ENCODE measurements at places on chromosomes 11 and 22.

DNA sequence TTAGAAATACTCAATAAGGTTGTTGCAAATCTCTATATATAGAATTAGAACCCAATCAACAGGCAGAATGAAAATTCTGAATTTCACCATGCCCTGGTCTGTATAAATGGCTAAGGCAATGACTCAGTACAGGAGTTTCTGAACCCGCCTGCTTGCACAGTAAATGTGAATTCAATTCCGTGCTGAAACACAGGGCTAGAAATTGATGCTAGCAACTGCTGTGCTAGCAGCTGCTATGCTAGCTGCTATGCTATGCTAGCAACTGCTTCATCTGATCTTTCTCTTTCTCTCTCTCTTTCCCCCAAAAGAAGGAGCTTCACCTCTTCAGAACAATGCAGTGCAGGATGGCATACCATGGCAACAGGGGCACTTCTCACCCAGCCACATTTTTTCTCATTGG lies 9.7 kb upstream of the OR52J3 start:
- DNase-seq, result no peak

DNA sequence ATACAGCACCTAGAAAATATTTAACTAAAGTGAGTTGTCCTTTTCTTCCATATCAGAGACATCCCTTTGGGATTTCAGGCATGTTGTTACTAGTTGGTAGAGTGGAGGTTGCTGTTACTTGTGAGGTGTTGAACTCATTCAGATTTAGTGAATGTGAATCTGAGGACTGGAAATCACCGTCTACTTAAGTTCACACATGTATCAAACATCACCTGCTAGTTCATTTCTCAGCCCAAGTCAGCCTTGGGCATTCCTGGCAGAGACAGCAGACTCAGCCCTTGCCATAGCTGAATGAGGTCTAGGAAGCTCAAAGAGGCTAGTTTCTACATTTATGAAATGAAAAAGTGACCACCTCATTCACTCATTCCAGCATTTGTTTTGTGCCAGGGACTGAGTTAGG lies 9.7 kb downstream of the KDELR3 start:
- no peak for DNase-seq

GRCh38 chr11:79039122-79039521 lies 401.7 kb downstream of the TENM4 start:
- no peak for DNase-seq

DNA sequence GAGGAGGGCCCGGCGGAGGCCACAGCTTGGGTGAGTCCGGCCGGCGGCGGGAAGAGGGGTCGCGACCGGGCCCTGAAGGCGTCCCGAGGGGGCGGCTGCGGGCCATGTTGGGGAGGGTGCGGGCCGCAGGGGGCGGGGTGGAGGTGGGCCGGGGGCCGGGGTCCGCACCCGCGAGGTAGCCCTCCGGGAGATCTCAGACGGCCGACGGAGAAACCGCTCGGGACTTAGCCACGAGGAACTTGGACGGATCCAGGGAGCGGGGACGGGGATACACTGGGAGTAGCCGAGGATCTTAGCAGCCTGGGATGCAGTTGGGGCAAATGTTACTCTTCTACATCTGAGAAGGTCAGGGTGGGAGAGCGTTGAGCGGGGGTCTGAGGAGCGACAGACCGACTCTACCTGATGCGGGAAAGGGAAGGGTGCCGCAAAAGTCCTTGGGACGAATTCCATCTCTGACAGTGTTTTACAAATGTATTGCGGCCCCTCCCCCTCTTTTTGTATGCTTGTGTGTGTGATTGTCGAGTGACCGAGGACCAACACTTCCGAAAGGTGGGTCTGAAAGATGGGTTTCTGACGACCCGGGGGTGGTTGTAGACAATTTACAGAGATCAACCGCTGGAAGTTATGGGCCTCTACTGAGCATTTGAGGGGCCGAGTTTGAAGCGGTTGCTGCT lies 658 bp downstream of the STIP1 start:
- no peak for DNase-seq

DNA sequence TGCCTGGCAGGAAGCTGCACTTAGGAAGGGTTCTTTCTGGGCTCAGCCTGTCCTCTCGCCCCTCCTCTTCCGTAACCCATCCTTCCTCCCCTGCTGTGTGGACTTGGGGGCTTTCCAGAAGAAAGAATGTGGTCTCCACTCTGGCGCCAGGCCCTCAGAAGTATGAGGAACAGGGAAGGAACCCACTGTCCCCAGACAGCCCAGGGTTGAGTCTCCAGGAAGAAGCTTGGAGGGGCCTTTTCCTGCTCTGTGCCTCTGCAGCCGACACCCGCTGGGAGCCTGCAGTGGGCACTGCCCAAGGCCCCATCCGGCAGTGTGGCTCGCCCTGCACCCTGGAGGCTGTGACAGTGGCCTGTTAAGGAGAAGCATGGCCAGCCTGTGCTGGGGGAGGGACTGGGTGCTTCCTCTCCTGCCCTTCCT lies 112.6 kb downstream of the ST3GAL4 start:
- DNase-seq, result no peak

- DNase-seq, result peak; percentile 21
Measured at GRCh38 chr11:123054301-123055065, 7.5 kb downstream of the HSPA8 start.

GRCh38 chr11:61752117-61752924 lies at the start of gene MYRF:
TSS of gene MYRF (plus strand) at chr11:61752636. CDS start at chr11:61752745, 109 bp downstream.
- no peak for DNase-seq

DNA sequence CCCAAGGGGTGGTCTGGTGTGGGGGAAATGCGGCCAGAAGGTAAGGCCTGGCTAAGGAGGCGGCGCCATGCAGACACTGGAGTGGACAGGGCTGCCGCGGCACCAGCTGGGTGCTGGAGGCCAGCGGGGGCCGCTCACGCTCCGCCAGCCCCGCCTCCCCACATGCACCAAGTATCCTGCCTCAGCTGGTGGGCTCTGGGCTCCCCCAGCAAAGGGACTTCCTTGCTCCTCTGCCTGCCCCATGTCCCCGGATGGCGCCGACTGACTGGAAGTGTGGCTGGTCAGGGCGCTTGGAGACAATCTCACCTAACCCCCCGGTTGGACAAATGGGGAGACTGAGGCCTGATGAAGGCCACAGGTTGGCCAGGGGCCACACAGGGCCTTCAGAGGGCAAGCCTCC lies 7.6 kb upstream of the CHADL start:
- no peak for DNase-seq

- no peak for DNase-seq
Measured at GRCh38 chr11:46475051-46475925, 83.7 kb upstream of the CHRM4 start.

GRCh38 chr11:35338921-35339320 lies 80.4 kb downstream of the SLC1A2 start:
- DNase-seq, result no peak

DNA sequence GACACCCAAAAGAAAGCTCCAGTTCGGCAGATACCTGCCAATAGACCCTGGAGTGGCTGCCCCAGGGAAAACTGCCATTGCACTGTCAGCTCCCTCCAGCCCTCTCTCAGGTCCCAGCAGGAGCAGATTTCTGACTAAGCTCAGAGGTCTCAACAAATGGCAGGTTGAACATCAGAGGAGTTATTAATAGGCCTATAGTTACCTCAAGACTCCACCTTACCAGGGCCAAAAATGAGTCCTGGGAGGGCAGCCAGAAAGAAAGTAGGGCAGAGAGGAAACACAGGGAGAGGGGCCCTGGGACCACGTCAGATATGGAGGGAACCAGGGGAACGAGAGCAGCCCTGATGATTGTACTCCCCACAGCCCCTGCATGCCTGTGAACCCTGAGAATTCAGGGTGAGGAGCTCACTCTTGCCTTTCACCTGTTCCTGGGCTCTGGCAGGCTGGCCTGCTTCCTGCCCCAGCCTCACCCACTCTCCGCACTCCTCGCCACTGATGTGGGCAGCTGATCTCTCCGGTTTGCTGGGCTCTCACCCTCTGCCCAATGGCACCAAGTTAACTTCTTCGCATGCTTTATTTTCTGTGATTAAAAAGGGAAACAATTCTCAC lies 4.3 kb upstream of the RGL4 start:
- no peak for DNase-seq

Data from GM04503 (cell line).